Stimulated activated CD8-positive, alpha-beta memory T cell treated with anti-CD3 and anti-CD28 coated beads, Interleukin-7, amount 100 ng/mL, for 48 hours (primary cell): ENCODE measurements at places on chromosomes 16 and 17.

- no peak for DNase-seq
Observed at GRCh38 chr16:88924834-88925539, 52.0 kb downstream of the CBFA2T3 start.

GRCh38 chr16:86075488-86075785, 176.5 kb downstream of the IRF8 start:
- DNase-seq: no peak

- DNase-seq: no peak
Observed at GRCh38 chr16:2595393-2596205, 57.8 kb downstream of the PDPK1 start.

DNA sequence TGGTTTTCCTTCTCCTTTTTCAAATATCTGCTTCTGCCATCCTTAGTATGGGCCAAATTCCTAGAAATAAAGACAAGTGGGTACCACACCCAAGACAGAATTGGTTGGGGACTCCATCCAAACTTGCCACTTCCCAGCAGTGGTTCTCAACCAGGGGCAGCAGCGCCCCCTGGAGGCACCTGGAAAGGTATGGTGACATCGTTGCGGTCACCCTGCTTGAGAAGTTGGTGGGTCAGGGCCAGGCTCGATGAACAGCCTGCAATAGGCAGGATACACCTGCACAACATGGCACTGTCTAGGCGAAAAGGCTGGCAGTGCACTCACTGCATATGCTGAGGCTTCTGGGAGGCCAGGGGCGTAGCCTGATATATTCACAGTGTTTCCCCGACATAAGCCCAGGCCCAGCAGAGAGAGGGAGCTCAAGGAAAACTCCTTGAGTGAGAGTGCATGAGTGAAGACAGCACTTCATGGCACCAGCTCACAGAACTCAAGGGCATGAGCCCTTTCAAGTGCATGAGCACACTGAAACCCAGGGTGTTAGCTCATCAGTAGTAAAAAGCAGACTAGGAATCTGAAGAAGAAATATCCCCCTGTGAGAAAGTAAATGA, 57.7 kb downstream of the CMC2 start:
- DNase-seq: no peak

GRCh38 chr16:5042574-5043171, 8.9 kb upstream of the NAGPA start:
- no peak for DNase-seq

DNA sequence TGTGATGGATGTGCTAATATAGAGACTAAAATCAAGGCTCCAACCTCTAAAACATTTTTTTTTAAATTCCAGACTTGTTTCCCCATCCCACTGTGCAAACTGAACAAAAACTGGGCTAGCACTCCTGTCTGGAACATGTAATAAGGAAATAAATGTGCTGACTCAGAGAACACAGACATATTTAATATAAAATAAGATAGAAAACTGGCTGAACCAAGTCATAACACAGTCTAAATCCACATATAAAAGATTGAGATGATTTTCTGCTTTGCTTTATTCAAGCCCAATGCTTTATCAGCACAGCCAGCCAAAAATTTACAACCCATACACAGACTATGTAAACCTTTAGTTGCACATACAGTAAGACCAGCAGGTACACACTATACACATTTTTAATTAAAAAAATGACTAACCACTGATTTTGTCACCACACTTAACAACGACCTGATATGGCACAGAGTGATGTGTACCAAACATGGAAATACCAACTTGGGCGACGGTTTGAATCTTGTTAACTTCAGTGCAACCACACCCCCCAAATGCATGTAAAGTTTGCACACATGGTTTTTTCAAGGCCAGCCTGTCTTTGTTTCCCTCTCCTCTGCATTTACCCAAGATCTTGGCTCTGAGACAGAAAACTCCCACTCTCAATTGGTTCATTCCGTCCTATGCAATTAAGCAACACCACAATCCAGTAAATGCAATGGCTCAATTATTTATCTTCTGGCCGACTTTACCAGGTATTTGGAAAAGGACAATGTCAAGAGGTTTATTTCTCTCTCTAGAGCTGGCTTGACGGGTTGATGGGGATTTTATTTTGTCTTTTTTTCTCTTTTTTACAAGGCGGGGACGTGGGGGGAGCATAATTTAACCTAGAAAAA, 1.2 kb downstream of the STAT3 start:
- DNase-seq: no peak

- DNase-seq: no peak
Observed at GRCh38 chr16:47581114-47581513, 120.0 kb downstream of the PHKB start.

GRCh38 chr16:75097941-75098901, 18.4 kb downstream of the LDHD start:
- DNase-seq: peak; percentile 54

DNA sequence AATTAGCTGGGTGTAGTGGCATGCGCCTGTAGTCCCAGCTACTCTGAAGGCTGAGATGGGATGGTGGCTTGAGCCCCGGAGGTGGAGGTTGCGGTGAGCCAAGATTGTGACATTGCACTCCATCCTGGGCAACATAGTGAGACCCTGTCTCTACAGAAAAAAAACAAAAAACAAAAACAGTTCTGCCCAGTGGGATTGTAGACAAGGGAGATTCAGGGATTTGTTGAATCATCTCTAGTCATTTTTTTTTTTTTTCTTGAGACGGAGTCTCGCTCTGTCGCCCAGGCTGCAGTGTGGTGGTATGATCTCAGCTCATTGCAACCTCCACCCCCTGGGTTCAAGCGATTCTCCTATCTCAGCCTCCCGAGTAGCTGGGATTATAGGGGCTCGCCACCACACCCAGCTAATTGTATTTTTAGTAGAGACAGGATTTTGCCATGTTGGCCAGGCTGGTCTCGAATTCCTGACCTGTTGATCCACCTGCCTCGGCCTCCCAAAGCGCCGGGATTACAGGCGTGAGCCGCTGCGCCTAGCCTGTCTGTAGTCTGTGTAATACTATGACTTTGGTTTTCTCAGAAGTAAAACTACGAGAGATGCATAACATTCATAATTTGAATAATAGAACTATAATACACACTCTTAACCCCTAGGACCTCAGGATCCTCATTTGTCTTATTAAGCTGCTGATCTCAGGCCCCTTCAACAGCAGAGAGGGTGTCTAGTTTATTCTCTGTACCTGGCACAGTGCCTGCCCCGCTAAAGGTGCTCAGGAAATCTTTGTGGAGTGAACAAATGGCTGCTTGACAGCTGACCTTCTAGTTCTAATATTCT, 1.4 kb downstream of the TEN1 start:
- DNase-seq: no peak

DNA sequence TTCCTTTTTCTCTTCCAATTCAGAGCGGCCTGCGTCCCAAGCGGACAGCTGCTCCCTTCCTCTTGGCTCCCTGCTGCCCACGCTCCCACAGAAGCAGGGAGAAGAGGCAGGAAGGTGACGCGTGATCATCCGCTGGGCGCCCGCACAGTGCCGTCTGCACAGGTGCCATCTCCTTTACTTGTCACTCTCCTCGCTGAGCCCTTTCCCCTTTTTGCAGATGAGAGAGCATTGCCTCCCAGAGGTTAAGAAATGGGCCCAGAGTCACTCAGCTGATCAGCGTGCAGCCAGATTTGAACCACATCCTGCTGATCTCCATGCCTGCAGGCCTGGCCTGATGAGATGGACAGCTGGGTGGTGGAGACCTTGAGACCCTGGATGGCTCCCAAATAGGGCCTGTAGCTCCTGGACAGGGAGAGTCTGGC, 299.8 kb downstream of the SEC14L1 start:
- DNase-seq: no peak

- no peak for DNase-seq
Observed at GRCh38 chr17:66676421-66676820, 158.5 kb upstream of the CACNG5 start.

DNA sequence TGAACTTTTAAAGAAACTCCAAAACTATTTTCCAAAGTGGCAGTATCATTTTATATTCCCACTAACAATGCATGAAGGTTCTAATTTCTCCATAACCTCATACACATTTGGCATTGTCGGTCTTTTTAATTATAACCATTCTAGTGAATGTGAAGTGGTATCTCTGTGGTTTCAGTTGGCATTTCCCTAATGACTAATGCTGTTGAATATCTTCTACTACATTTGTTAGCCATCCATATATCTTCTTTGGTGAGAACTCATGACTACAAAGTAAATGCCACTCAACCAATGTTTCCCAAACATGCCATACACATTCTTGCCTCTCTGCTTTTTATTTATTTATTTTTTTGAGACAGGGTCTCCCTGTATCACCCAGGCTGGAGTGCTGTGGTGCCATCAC, 31.7 kb upstream of the TAOK1 start:
- no peak for DNase-seq

DNA sequence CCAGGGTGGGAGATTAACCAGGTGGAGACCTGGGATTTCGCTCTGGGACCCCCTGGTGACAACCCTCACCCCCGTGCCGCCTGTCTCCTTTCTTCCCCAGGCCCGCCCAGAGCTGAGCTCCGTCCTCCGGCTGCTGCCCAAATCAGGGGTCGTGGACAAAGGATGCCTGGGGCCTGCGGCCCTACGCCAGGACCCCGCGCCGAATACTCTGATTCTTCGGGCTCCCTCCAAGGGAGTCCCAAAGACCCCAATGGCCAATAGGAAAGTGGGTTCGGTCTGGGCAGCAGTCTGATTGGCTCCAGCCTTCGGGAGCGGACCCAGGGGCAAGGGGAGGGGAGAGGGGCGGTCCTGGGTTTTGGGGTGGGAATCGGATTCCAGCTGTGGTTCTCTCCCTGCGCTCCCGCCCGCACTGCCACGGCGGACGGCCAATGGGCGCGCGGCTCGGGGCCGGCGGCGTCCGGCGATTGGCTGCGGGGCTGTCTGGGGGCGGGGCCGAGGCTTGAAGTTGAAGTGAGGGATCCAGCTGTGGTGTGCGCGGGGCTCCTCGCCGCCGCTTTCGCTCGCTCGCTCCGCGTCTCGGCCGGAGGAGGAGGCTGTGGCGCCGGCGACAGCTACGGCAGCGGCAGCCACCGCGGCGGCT, at the start of gene CACNA1G:
Gene CACNA1G (plus strand): TSS at position 531 of the 640 bp plus-strand sequence. CDS start 745 bp downstream, outside the sequence.
- peak; percentile 77 for DNase-seq

DNA sequence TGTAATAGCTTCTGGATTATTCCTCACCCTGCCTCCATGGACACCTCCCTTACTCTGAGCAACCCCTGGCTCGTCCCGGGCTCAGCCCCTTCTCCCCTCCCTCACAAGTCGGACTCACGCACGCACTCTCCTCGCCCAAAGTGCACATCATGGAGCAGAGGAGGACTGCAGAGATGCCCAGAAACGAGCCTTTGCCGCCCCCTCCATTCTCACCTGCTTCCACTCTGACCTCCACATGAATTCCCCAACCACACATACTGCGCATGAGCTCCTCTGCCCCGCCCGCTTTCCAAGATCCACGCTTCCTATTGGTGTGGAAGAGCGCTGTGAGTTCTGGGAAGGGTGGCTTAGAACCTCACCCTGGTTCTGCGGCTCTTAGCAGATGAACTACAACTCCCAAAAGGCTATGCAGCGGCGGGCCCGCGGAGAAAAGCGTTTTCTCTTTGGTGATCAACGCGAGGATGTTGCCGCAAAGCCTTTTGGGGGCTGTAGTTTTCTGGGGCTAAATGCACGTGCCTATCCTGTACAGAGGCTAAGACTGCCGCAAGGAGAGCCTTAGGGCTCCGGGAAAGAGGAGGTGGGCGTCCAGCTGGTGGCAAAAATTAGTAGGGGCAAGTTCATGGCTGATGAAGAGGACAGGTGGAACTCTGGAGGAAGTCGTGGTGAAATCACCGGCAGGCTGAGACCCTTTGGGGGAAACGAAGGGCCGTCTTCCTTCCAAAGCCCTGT, at the start of gene PHB1:
Gene PHB1 (minus strand): TSS at position 261 of the 729 bp plus-strand sequence. CDS start 1,618 bp downstream, outside the sequence.
- peak; percentile 93 for DNase-seq

DNA sequence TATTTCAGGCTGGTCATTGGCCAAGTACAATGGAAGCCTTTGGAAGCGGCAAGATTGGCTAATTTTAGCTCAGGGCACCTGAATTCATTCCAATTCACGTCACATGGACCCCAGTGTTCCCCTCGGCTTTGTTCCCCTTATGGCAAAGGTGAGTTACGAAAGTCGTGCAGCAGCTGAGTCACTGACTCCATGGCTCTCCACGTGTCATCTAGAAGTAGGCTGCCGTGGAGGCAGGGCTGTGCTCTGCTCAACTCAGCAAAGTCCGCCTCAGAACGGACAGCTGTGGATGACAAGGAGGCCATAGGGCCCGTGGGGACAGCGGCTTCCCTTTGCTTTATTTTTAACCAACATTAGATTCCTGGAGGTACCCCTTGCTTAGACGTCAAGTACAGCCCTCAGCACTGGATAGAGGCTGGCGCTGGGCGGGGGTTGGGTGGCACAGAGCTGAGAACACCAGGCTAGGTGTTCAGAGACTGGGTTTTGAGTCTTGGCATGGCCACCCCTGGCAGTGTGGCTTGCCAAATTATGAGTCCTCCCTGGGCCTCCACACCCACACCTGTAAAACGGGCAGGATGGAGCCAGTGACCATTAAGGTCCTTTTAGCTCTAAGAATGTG, 23.6 kb downstream of the ADAD2 start:
- DNase-seq: no peak

GRCh38 chr16:28823291-28823872, 583 bp downstream of the ATXN2L start:
- no peak for DNase-seq

GRCh38 chr17:36475346-36475970, 11.0 kb upstream of the ZNHIT3 start:
- DNase-seq: no peak

DNA sequence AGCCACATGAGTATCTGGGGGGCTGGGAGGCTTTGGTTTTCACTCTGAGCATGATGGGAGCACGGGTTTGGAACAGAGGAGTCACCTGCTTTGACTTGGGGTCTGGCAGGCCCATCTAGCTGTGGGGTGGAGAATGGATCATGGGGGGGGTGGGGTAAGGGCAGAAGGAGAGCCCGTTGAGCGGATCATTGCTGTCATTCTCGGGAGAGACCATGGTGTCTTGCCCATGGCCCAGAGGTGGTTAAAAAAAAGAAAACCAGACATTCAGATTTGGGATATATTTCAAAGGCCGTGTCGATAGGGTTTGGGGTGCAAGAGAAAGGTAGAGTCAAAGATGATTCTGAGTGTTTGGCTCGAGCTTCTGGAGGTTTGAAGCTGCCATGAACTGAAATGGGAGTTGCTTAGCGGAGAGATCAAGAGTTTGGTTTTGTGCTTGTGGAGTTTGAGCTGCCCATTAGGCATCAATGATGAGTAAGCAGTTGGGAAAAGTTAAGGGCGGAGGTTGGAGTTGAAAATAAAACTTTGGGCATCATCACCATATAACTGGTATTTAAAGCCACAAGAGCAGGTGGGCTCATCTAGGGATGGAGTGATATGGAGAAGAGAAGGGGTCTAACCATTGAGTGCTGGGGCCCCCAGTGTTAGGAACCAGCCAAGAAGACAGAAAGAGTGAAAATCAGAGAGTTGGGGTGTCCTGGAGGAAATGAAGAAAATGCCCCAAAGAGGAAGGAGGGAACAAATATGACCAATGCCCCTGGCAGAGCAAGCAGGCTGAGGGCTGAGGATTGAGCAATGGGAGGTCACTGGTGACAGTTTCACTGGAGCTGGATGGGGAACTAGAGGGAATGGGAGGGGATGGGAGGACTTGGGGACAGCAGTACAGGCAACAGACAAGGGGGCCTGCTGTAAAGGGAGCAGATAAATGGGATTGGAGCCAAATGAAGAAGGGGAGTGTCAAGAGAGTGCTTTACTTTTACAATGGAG, 1.9 kb downstream of the NOD2 start:
- no peak for DNase-seq

- no peak for DNase-seq
Observed at GRCh38 chr16:14629612-14629918, 495 bp downstream of the PARN start.
